ENCODE measurements at places on chromosomes 5 and 9. TPM values are rescaled to one million over a fixed set of nuclear protein-coding genes. Genes with fewer than 3 reads are reported as not detected.

TAS2R1 gene
- total RNA-seq = not detected

LCN12 gene
- total RNA-seq = 9.8 TPM

SLC2A8 gene
- total RNA-seq = 30.0 TPM

PCDHB5 gene
- not detected for total RNA-seq

CCL21 gene
- total RNA-seq = not detected
